Stimulated activated CD4-positive, alpha-beta T cell treated with anti-CD3 and anti-CD28 coated beads, Interleukin-15, amount 100 ng/mL, for 1 hour (primary cell): ENCODE measurements at places on chromosomes 6 and 20.

DNA sequence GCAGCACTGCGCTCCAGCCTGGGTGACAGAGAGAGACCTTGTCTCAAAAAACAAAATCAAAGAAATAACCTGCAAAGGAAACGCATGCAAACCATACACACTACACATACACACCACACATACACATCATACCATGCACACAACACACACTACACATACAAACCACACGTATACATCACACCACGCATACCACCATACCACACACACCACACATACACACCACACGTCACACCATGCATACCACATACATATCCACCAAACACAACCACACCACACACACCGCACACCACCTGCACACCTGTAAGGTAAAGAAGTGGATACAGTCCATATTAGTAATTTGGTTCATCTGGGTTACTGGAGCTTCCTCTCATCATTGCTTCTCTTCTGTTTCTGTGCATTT lies 32.3 kb upstream of the F13A1 start:
- DNase-seq = no peak

DNA sequence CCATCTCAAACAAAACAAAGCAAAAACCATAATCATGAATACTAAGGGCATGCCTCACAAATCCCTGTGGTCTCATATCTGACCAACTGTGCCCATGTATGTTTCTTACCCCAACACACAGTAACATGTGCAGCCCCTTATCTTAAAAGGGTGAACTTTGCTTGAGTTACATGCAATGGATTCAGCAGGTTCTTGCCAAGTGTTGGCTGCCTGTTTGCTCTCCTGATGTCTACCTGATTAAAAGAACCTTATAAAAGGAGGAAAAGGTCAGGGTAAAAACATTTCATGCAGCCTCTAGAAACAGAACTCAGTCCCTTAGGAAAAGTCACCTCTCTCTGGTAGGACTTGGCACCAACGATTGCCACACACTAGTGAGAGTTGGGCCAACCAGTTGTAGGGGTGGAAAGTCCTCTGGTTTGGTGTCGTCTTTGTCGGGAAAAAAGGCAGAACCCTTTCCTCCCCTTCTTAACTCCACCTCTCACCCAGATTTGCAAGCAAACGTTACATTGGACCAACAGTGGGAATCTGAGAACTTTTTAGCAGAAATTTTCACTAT lies 14.0 kb upstream of the LRRN4 start:
- DNase-seq = no peak

GRCh38 chr6:168608113-168608400 lies 167.1 kb downstream of the SMOC2 start:
- no peak for DNase-seq

GRCh38 chr6:96823743-96824142 lies 13.5 kb downstream of the GPR63 start:
- no peak for DNase-seq

GRCh38 chr6:149246691-149247384 lies 70.7 kb upstream of the TAB2 start:
- DNase-seq = no peak

DNA sequence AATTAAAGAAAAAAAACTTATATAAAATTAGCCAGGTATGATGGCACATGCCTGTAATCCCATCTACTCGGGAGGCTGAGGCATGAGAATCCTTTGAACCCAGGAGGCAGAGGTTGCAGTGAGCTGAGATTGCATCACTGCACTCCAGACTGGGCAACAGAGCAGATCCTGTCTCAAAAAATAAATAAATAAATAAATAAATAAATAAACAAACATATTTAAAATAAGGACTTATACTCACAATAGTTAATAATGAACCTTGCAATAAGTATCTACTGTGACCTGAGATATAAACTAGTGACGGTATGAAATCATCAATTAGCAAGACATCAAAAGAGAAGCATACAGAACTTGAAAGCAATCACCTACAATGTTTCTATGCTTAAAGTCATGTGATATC lies 548.4 kb upstream of the JARID2 start:
- no peak for DNase-seq

DNA sequence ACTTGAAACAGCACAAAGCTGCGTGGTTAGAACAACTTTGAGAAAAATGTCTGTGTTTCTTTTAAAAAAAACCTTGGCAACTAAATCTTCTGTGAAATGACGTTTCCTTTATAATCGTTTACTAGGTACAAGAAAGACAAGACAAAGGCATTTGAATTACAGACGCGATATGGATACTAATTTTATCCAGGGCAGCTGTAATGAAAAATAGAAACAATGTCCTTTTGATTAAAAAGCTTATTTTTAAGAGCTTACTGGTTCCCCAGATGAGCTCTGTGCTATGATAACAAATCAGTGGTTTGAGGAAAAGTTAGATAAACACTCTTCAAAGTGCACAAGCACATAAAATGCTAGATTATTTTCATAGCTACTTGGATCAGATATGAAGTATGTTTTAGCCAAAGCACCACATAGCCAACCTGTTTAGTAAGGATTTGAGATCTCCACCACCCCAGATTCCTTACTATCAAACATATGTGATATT lies 1.6 kb upstream of the SYNCRIP start:
- DNase-seq = no peak

- no peak for DNase-seq
These were observed 209.9 kb downstream of the ANKRD60 start for GRCh38 chr20:58018590-58018989.

- no peak for DNase-seq
These were observed 40.2 kb downstream of the MRPL14 start for GRCh38 chr6:44086931-44087574.

DNA sequence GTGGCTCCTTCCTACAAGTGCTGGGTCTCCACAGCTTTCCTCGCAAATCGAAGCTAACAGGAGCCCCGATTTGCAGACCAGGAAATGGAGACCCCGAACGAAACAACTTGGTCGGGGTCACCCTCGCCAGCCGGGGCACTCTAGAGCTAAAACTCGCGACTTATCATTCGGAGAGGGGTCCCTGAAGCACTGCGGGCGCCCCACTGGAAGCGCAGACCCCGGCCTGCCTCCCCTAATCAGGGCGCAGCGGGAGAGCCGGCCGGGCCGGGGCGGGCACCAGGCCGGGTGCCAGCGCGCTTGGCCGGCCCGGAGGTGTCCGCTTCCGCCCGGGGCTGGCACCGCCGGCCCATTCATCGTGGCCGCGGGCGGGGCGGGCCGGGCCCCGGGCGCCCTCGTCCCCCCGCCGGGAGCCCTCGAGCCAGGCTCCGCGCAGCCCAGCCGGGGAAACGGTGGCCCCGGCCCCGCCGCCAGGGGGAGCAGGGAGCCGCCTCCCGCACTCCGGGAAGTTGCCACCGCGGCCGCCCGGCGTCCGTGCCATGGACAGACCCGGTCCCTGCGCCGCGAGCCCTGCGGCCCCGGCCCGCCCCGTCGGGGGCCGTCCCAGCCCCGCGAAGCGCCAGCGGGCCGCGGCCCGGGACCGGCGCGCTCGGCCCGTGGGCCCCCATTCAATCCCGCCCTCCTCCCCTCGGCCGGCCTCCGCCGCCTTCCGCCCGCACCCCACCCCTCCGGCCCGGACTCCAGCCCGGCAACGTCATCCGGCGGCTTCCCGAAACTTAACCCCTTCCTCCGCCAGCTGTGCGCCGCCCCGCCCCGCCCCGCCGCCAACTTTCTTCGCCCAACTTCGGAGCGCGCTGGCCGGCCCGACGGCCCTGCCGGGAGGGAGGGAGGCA lies 961 bp downstream of the RRBP1 start:
- peak; percentile 79 for DNase-seq

GRCh38 chr20:63456429-63457284 lies 15.8 kb downstream of the KCNQ2 start:
- DNase-seq = no peak

DNA sequence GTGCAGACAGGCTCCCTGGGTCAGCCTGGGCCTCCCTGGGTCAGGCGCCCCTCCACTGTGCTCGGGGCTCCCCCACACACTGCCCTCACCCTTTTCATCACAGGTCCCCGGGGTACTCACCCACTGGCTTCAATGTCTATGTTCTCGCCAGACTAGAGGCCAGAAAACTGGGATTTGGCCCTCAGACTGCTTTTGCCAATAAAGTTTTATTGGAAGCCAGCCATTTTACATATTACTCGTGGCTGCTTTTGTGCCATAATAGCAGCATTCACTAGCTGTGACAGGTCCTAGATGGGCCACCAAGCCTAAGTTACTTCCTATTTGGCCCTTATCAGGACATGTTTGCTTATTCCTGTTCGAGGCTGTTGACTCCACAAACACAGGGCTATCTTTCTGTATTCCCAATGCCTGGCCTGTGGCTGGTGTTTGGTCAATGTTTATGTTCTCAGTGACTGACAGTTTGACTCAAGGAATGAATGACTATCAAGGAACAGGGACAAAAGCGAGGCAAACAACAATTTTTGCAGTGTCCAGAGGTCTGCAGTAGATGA lies 525.1 kb upstream of the AGPAT4 start:
- no peak for DNase-seq

- DNase-seq = no peak
These were observed 383.0 kb upstream of the ID4 start for GRCh38 chr6:19454001-19454720.

- no peak for DNase-seq
These were observed 90.7 kb downstream of the CDH26 start for GRCh38 chr20:60048634-60049521.

DNA sequence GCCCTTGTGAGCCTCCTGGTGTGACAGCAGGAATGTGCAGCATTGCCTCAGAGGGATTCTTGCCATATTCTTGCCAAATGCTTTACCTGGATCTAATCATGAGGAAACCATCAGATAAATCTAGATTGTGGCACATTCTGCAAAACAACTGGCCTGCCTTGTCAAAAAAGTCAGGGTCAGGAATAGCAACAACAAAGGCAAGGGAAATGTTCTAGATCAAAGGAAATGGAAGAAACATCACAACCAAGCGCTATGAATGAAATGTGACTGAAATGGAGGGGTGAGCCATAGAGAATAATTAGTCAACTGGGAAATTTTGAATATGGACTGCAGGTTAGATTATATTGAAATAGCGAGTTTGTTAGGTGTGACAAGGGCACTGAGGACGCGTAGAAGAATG lies 262.6 kb upstream of the CDYL start:
- no peak for DNase-seq

- DNase-seq = no peak
These were observed 146.4 kb upstream of the FAM83B start for GRCh38 chr6:54700158-54700557.

DNA sequence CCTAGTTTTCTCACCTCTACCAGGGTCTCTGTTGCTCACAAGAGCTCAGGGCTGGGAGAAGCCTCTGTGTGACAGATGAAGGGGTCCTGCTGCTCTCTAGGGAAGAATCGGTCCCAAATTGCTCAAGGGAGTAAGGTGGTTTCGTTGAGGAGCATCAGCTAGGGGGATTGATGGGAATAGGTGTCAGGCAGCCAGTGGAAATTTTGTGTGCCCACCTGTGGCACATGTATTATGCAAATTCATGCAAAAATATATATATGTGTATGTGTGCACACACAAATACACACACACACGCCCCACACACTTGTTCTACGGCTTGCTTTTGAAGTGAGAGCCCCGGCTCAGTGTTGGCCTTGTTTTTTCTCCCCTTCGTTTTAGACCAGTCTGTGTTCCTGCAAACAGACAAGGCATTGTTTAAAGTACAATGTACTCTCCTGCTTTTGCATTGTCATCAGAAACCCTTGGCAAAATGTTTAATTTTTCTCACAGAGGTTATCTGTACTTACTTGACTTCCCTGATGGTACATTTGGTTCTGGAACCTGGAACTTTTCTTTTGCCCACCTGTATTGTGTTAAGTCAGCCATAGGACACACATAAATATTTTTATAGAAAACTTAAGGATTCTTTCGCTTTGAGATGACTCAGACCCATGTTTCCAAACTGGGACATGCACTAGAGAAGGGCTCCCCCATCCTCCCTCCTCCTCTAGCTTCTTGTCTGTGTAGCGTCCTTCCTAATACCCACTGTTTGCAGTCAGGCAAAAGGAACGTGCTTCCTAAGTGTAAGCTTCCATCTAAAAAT lies 26.7 kb downstream of the FOXO3 start:
- no peak for DNase-seq

DNA sequence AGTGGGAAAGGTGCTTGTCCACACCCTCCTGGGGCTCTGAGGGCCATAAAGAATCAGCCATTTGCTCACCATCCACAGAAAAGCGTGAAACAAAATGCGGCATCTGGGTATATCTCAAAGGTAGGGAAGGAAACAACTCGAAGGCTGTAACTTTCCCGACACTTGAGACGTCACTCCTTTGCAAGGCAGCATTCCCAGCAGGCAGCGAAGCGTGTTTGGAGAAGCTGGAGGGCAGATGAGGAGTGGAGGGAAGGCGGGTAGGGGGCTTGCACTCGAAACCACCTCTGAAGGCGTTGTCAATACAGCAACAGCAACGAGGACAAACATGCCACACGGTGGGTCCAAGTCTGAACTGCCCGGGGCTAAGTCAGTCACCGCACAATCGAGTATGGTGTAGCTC lies 98.4 kb downstream of the FOXC1 start:
- no peak for DNase-seq

- DNase-seq = no peak
These were observed 27.1 kb downstream of the PFDN4 start for GRCh38 chr20:54234991-54235390.

GRCh38 chr20:10667560-10668167 lies 6.1 kb downstream of the JAG1 start:
- no peak for DNase-seq

DNA sequence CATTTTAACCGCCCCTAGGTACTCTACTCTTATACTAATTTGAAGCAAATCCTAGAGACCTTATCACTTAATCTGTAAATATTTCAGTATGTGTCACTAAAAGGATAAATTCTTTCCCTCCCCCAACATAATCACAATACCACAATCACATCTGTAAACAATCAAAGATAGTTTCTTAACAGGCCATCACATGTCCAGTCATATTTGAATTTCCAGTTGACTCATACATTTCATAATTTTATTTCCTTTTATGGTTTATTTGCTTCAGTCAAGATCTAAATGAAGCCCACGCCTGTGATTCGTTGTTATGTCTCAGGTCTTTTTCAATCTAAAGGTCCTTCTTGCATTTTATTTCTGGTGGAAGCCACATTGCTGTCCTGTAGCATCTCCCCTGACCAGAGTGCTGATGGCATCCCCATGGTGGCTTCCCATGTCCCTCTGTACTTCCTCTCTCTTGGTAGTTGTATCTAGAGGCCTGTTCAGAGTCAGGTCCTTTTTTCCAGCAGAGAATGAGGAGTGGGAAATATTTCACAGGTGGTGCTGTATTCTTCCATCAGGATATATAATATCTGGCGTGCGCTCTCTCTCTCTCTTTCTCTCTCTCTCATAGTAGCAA lies 128.6 kb upstream of the SLC22A23 start:
- DNase-seq = no peak

DNA sequence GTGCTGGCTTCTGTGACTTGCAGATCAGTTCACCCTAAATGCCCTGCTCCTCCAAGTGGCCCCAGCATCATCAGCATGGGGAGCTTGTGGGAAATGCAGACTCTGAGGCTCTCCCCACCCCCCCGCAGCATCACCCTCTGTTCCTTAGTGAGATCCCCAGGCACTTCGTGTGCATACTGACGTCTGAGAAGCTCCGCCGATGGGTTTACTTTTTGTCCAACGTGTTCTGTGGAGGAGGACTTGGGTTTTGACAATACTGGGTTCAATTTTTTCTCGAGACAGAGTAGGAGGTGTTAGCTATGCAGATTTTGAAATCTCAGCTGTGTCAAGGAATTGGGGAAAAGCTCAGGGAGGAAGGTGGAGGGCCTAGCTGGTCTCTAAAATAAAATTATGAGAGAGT lies 38.3 kb upstream of the ZNF831 start:
- DNase-seq = no peak

GRCh38 chr6:69398729-69399128 lies 398.1 kb downstream of the LMBRD1 start:
- no peak for DNase-seq
